A549 treated with Hydrocortisone at 1 μM for 4 hours (cell line): ENCODE measurements at places on chromosomes 2 and 18. TPM values are rescaled to one million over a fixed set of nuclear protein-coding genes. Genes with fewer than 3 reads are reported as not detected.

Gene SERPINB12
- not detected in 5 replicates for total RNA-seq

Gene BUB1
- 35.8 to 49.0 TPM (median 40.2 TPM) in 5 replicates for total RNA-seq

Gene L3MBTL4
- total RNA-seq, result 0.02 to 0.05 TPM in 2 of 5 replicates, not detected in the others

Gene KIAA2012
- not detected in 5 replicates for total RNA-seq

Gene ATP6V1B1
- total RNA-seq, result 1.9 to 3.6 TPM (median 2.5 TPM) in 5 replicates

Gene IL36B
- total RNA-seq, result 0.08 to 0.20 TPM (median 0.12 TPM) in 3 of 5 replicates, not detected in the others

Gene SLC5A7
- total RNA-seq, result not detected in 5 replicates

Gene FASTKD1
- 20.4 to 24.1 TPM (median 20.9 TPM) in 5 replicates for total RNA-seq

Gene VWC2L
- not detected in 5 replicates for total RNA-seq

Gene LOXHD1
- not detected in 5 replicates for total RNA-seq

Gene SERPINB7
- total RNA-seq, result 1.3 to 3.3 TPM (median 2.2 TPM) in 5 replicates

Gene WDR43
- total RNA-seq, result 83.8 to 111 TPM (median 89.9 TPM) in 5 replicates

Gene EFR3B
- total RNA-seq, result 8.8 to 13.1 TPM (median 9.5 TPM) in 5 replicates

Gene GALR1
- not detected in 5 replicates for total RNA-seq

Gene PRPF40A
- total RNA-seq, result 68.5 to 96.0 TPM (median 82.1 TPM) in 5 replicates

Gene UGT1A10
- 0.08 to 0.09 TPM in 2 of 5 replicates, not detected in the others for total RNA-seq

Gene IL36A
- total RNA-seq, result not detected in 5 replicates

Gene STK36
- 9.9 to 11.7 TPM (median 11.5 TPM) in 5 replicates for total RNA-seq

Gene LONRF2
- total RNA-seq, result 2.0 to 2.6 TPM (median 2.5 TPM) in 5 replicates

Gene ASB18
- total RNA-seq, result not detected in 5 replicates

Gene SCYGR5
- total RNA-seq, result not detected in 5 replicates

Gene TEX44
- not detected in 5 replicates for total RNA-seq

Gene NCKAP5
- total RNA-seq, result 0.71 to 1.3 TPM (median 0.97 TPM) in 5 replicates

Gene NMUR1
- total RNA-seq, result not detected in 5 replicates

Gene CHRND
- not detected in 5 replicates for total RNA-seq

Gene CTAGE1
- not detected in 5 replicates for total RNA-seq

Gene DCDC2C
- 0.21 to 0.56 TPM (median 0.40 TPM) in 4 of 5 replicates, not detected in the other for total RNA-seq

Gene NR4A2
- 1.7 to 3.1 TPM (median 2.1 TPM) in 5 replicates for total RNA-seq

Gene TWIST2
- 8.2 to 17.0 TPM (median 14.9 TPM) in 5 replicates for total RNA-seq

Gene CYRIA
- 0.27 to 0.44 TPM (median 0.30 TPM) in 5 replicates for total RNA-seq

Gene ALLC
- total RNA-seq, result 0.07 TPM in 1 of 5 replicates, not detected in the others

Gene CFC1
- total RNA-seq, result 0.09 to 0.10 TPM in 2 of 5 replicates, not detected in the others

Gene SFTPB
- 0.06 to 0.31 TPM (median 0.13 TPM) in 5 replicates for total RNA-seq

Gene TMEM18
- 32.8 to 43.9 TPM (median 43.0 TPM) in 5 replicates for total RNA-seq

Gene ZNF516
- 3.9 to 4.9 TPM (median 4.1 TPM) in 5 replicates for total RNA-seq
